ENCODE measurements at places on chromosomes 11 and 22.

GRCh38 chr22:22578702-22579424 lies 19.8 kb upstream of the PRAME start:
- no peak for DNase-seq

- DNase-seq = no peak
These were observed 70.7 kb downstream of the ANO5 start for GRCh38 chr11:22263613-22264012.

- DNase-seq = no peak
These were observed 1.5 kb upstream of the BAIAP2L2 start for GRCh38 chr22:38111925-38112355.

DNA sequence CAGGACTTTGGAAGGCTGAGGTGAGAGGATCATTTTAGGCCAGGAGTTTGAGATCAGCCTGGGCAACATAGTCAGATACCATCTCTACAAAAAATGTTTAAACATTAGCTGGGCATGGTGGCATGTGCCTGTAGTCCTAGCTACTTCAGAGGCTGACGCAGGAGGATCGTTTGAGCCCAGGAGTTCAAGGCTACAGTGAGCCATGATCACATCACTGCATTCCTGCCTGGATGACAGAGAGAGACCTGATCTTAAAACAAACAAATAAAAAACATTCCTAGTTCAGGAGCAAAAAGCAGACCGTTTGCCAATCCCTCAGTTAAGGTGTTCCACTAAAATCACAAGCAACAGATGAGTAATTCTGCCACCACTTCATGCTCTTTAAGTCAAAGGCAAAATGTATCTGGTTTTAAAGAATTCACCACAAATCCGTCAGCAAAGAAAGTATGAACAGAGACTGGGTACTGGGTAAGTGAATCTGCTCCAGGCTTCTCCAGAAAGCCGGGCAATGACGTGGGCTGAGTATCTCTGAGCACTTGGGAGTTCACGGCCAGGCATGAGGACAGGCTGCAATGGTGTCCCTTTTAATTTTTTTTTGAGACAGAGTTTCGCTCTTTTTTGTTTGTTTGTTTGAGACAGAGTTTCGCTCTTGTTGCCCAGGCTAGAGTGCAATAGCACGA lies 19.5 kb downstream of the CLTCL1 start:
- no peak for DNase-seq

DNA sequence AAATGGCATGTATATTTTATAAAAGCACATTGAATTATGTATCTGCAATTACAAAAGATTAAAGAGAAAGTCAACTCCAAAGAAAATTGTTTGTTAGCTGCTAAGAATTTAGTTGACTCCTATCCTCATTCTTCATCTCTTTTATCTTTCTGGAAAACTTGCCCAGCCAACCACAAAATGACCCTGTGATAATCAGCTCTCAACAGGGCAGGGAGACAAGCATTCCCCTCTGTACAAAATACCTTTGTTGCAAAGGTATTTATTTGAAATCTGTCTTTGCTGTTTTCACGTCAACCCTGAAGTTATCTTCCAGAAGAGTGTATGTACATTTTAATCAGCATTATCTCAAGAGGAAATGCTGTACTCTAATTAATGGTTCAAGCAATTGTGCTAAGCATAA lies 191.1 kb upstream of the DDI1 start:
- DNase-seq = no peak

GRCh38 chr22:31107894-31108218 lies 488 bp upstream of the SELENOM start:
- DNase-seq = no peak

DNA sequence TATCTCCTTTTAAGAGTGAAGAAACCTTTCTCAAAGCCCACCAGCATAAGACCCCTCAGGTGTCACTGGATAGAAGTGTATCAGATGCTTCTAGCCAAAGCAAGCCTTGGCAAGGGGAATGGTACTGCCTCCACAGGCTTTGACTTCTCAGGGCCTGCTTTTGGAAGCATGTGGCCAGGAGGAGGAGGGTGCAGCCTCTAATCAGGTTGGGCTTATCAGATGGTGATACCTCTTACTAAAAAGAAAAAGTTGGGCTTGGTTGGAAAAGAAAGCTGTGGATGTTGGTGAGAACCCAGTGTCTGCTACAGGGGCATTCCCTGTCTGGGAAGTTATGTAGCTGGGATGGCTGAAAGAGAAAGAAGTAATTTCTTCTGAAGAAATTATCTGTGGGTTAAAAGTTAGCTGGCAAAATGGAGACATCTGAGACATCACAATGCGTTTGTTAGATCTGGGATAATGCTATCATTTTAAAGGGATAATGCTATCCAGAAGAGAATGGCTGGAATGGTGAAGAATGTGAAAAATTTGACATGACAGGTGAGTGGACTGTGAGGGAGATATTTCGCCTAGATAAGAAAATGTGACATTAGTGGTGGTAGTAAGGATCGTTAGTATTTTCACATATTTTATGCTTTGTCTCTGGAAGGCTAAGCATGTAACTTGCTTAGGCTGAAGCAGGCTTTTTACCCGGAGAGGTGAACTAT lies 7.2 kb downstream of the APLP2 start:
- DNase-seq = no peak

DNA sequence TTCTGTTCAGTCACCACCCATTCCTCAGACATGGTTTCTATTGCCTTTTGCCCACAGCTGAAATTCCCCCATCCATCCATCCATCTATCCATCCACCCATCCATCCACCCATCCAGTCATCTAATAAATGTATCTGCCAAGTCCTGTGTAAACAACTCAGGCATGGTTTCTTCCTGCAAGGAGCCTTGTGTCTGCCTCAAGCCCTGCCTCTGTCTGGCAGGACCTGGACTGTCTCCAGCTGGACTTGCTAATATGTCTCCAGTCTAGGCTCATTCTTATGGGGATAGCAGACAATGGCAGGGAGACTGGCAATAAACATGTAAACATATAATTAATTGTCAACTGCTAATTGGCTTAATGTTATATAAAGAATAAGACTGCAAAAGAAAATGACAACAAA lies 64.7 kb upstream of the AMPD3 start:
- DNase-seq = no peak

DNA sequence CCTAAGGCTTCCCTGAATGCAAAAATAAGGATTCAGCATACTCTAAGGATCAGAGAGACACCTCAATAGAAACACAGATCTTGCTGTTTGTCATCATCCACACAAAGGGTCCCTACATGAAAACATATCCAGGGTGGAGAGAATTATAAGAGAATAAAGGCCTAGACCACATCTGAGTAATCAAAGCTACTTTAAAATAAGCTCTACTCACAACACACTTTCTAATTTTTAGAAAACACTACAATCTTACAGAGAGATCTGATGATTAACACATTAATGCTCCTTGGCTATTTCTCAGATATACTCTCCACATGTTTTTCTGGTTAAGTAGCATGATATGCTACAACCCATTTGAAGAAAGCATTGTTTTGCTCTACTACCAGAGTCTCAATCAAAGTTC lies 108.2 kb downstream of the ETS1 start:
- DNase-seq = no peak

- no peak for DNase-seq
These were observed 1.7 kb downstream of the E2F8 start for GRCh38 chr11:19239039-19239438.

DNA sequence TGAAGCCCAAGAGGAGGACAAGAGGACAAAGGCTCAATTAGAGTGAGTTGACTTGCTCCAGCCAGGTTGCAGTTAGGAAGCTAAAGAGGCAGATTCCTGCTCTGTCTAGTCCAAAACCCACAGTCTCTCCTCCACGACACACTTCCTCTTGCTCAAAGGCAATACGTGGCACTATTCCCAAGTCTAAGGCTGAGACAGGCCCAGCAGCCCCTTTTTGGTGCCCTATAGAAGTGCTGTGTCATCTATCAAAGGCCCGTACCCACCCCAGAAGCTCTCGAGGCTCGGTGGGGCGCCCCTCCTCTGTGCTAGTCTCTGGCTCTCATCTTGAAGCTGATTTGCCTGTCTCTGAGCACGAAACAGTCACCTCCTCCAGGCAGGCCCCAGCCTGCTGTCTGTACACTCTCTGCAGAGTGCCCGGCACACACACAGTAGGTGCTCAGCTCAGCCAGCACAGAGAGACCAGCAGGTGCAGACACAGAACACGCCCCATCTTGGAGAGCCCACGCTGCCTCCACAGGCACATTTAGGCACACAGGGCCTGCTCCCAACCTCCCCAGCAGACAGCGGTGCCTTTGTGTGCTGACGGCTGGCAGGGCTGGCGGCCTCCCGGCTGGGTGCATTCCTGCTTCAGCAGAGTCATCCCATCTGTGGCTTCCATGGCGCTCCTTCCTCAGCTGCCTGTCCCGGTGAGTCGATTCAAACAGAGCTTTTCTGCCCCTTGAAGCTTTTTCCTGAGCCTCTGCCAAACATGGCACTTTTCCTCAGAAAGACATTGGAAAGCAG lies 52.8 kb downstream of the MYH9 start:
- DNase-seq = no peak

DNA sequence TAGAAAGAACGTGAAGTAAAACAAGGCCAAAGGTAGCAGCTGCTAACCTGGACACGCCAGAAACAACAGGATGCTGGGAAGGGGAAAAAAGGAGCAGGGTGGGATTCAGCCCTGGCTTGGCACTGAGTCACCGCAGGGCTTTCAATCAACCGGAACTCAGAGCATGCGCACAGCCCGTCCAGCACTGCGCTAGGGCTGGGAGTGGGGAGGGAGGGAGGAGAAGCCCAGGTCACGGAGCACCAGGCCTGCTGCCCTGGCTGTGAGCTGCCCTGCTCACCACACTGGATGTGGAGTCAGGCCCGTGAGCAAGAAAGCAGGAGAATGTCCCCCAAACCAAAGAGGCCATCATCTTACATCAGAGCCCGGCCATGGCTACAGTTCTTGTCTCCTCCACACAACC lies 51.5 kb downstream of the APOL1 start:
- no peak for DNase-seq

DNA sequence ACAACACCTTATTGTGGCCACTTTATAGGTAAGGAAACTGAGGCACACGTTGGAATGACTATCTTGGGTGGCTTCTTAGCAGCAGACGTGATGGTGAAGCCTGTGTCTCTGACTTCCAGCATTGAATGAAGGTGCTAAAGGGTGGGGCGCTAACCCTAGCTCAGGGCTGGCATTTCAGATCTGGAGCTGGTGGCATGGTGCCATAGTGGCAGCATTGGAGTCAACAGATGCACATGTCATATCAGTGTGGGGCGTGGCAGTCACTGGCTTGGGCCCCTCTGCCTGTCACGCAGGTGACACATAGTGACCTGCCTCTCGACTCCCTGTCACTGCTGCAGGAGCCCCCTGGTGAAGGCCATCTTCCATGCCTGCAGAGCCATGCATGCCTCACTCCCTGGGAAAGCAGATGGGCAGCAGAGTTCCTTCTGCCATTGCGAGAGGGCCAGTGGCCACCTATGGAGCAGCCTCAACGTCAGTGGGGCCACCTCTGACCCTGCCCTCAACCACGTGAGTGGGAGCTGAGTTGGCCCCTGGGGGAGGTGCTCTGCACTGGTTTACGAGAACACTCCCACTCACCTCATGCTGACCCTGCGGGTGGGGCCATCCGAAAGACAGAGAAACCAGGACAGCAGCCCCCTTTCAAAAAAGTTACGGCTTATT lies 14.8 kb downstream of the SHISA8 start:
- no peak for DNase-seq

- DNase-seq = no peak
These were observed 10.9 kb downstream of the LTO1 start for GRCh38 chr11:69664103-69664775.

- no peak for DNase-seq
These were observed 323.6 kb downstream of the AASDHPPT start for GRCh38 chr11:106400949-106401570.

DNA sequence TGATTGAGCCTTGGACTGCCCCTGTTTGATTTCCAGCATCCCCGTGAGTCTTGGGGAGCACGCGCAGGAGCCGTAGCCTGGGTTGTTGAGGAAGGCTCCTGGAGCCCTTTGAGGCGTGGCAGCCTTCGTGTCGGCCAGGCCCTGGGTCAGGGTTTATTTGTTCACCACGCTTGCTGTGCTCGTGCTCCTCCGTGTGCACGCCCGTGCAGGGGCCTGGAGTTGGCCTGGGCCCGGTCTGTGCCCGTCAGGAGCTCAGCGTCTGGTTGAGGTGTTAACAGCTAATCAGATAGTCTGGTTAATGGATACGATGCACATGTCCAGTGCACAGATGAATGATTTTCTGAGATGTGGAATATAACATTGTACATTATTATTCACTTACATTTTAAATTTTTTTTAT lies 8.0 kb downstream of the IGHMBP2 start:
- no peak for DNase-seq

GRCh38 chr11:120318906-120319305 lies 6.2 kb upstream of the TLCD5 start:
- DNase-seq = no peak

- no peak for DNase-seq
These were observed 407.0 kb upstream of the B3GAT1 start for GRCh38 chr11:134819041-134819440.

DNA sequence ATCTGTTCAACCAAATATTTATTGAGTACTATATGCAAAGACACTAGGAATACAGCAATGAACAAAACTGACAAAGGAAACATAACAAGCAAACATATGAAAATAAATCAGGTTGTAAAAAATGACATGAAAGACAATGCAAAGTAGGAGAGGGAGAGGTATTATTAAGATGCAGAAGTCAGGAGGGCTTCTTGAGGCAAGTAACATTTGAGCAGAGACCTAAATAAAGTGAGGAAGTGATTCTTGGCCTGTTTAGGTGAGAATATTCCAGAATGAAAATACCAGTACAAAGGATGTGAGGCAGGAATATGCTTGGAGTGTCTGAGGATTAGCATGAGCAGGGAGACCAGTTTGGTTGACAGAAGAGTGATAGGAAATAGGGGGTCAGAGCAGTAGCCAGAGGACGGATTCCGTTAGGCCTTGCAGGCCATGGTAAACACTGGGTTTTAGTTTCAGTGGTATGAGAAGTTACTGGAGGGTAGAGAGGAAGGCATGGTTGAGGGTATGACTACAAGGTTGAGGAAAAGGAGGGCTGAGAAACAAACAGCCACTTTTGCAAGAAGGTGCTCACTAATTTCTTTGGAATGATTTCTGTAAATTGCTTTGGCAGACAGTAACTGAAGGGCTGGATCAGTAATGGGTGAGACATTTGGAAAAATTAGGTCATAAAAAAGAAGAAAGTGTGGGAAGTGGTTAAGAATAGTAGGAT lies 191.9 kb downstream of the SWAP70 start:
- DNase-seq = no peak

DNA sequence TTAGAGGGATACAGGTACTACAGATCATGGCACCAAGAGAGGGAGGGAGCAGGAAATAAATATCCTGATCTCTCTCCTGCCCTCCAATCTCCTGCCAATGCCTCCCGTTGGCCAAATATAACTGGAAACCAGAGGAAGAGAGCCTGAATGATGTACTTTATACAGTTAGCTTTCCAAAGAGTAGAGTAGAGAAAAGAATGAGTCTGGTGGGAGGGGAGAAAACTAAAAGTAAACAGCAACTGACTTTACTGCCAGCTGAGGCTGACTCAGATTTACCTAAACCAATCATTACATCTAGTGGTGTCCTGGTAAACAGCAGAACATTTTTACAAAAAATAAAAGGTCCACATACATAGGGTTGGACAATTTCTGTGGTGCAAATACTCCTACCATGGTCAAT lies 5.1 kb downstream of the MPZL3 start:
- no peak for DNase-seq
